ENCODE measurements at places on chromosomes 4 and X.
A peak's percentile ranks its signal among the peaks of the same experiment; 100 is the strongest.

DNA sequence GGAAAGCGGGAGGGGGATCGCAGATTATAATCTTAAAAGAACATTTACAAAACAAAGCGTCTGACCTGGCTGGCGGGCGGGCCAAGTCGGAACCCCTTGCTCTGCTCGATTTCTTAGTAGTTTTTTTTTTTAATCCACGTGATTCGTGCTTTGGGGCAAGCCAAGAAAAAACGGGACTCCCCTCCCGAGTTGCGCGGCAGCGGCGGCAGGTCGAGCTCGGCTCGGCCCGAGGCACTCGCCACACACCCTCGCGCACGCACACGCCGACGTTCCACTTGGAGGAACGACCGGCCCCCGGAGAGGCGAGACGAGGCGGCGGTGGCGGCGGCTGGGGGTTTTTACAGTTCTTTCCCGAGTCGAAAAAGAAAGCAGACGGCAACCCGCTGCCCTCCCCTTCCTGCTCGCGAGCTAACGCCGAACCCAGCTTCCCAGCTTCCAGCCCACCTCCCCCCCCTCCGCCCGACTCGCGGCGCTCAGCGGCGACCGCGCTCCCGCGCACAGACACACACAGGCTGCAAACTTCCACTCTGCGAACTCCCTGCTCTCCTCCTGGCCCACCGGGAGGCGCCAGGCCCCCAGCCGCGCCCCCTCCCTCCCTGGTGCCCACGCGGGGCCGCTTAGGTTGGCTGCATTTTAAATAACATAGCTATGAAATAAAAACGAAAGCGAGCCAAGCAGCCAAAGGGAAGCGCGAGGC lies 1.2 kb downstream of the BCOR start:
- no peak for DNase-seq

DNA sequence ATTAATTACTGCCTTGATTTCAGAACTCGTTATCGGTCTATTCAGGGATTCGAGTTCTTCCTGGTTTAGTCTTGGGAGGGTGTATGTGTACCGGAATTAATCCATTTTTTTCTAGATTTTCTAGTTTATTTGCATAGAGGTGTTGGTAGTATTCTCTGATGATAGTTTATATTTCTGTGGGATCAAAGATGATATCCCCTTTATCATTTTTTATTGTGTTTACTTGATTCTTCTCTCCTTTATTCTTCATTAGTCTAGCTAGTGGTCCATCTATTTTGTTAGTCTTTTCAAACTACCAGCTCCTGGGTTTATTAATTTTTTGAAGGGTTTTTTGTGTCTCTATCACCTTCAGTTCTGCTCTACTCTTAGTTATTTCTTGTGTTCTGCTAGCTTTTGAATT lies 32.1 kb downstream of the CDX4 start:
- DNase-seq, result no peak

GRCh38 chrX:29671421-29671820 lies 543.9 kb upstream of the MAGEB2 start:
- DNase-seq, result no peak

DNA sequence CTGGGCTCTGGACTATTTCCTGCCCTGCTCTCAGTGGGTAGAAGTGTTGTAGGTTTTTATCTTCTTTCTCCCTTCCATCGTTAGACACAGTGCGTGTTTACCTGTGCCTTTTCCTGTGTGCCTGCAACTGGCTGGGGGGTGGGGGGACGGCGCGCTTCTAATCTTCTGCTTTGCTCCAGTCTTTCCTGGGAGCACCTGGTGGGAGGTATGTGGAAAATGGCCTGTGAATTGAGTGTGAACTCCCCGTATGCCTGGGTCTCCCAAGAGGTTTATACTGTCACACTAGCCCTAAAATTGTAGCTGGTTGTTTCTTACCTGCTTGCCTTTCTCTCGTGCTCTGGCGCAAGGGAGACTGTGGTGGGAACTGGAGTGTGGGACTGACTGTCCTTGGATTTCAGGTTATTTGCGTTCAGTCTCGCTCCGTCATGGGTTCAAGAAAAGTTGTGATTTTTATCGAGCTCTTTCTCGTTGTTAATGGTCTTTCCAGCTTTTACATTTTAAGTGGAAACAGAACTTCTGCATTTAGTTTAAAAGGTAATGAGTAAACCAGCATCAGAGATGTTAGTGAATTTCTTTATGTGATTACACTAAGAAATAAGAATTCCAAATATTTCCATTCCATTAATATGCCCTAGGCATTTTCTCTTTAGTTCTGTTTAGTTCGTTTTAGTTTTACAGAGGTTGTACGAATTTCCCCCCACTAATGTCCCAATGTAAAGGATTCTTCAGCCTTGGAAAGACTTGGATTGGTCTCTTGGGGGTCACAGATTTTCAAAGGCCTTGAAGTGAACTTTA lies 15.3 kb downstream of the MRPL1 start:
- DNase-seq, result no peak

- peak; percentile 96 for DNase-seq
These were observed 135.4 kb upstream of the OTUD4 start for GRCh38 chr4:145315811-145316225.

DNA sequence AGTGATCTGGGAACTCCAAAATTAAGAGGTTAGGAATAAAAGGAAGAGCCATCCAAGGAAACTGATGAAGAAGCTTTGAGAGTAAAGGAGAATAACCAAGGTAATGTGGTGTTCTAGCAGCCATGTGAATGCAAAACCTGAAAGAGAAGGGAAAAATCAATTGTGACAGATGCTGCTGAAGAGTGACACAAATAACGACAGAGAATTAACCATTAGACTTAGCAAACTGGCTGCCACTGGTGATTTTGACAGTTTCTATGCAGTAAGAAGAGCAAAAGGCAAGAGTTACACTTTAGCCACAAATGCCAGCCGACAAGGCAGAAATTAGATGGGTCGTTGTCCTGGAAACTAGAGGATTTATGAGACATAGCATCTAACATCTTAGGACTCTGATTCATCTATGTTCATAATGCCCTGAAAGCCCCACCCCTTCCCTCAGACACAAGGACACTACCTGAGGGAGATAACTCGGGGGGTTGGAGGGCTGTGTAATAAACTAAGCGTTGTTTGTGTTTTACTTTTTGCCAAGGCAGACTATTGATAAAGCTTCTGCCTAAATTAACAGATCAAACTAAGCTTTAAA lies 13.0 kb upstream of the TMEM144 start:
- DNase-seq, result no peak

DNA sequence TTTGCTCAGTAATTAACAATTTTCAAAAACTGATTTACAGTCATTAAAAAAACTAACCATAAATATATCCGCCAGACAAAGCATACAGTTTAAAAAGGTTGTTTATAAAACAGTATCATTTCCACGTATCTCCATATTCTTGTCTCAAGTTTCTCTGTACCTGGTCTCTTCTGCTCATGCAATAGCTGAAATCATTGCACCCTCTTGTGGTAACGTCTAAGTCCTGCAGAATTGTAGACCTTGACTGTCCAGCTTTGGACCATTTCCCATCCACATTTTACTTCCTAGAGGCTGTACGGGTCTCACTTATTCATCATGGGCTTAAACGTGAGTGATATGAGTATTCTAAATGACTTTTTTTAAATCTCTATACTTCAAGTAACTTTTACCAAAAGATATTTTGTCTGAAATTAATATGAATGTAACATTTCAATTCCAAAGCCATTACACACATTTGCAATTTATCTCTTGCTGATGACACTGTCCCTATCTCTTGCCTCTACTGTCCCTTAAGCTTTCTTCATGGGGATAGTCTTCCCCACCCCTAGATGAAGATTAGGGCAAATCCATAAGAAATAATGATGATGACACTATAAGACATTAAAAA lies 118.5 kb downstream of the BTC start:
- peak; percentile 28 for DNase-seq

GRCh38 chr4:41633321-41633720 lies 95.4 kb downstream of the LIMCH1 start:
- DNase-seq, result no peak

DNA sequence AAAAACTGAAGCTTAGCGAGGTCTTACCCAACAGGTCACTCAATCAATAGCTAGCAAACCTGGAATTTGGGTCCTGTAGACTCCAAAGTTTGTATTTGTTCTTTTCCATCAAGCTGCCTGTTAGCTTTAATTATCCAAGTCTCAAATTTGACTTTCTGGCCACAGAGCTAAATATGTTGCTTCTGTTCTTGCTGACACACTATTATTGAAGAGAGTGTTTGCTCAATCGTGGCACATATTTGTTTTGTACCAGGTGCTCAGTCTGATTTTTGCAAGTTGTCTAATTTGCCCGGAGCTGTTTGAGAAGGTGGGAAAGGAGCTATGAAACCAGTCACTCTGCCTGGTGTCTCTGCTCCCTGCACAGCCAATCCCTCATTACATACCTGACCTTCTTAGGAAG lies 41.7 kb upstream of the FRMD7 start:
- no peak for DNase-seq

- no peak for DNase-seq
These were observed 148.0 kb upstream of the JADE1 start for GRCh38 chr4:128661479-128661878.

DNA sequence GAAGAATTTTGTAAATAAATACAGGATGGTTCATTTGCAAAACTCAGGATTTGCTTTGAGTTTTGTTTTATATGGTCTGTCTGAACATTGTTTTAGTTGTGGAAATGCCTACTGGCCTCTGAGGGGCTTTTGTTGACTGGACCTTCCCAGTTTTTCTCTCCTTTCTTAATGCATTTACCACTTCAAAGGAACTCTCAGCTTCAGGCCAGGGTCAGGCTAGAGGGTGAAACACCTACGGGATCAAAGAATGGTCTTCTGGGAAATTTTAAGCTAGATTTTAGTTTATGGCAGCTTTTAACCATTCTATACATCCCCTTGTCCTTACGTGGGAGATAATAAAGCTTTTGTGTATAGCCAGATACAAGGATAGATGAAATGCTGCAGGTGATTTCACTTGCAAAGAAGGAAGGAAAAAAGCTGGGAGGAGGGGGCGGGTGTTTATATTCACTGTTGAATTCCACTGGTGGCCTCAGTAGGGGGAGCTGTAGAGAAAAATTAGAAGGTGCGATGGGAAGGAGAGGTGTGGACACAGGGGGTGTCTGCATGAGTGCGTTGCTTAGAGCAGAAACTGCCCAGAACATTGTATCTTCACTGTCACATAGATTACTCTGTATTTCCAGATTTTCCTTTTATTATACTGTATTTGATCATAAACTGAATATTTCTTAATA lies 151.8 kb downstream of the TSPAN5 start:
- no peak for DNase-seq

DNA sequence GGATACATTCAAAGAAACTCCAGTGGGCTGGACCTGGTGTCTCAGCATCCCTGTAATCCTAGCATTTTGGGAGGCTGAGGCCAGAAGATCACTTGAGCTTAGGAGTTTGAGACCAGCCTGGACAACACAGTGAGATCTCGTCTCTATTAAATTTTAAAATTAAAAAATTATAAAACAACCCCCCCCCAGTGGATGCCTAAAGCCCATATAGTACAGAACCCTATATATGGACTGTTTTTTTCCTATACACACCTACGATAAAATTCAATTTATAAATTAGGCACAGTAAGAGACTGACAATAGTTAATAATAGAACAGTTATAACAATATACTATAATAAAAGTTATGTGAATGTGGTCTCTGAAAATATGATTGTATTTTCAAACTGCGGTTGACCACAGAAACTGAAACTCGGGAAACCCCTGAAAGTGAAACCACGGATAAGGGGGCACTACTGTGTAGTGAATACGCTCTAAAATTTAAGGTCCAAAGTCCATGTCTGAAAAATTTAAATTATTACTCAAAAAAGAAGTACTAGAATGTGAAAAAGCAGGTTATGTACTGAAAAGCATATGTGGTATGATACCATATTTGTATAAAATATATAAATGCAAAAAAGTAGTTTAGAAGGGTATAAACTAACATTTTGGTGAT lies 2.0 kb downstream of the SMIM14 start:
- DNase-seq, result no peak

DNA sequence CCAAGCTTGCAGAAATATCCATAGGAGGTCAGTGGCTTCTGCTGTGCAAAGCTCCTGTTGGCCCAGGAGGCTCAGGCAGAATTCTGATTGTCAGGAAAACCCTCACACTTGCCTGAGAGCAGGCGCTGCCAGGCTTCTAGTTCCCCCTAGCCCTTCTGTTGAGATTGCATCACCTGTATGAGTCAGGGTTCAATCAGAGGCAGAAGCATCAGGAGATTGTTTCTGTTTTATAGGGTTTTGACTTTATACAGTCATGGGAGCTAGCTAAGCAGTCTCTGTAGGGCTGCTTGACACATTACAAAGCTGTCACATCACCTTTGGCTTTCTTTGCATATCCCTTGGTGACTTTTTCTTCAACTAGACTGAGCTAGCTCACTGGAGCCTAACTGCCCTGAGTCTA lies 27.8 kb downstream of the DIPK2B start:
- DNase-seq, result no peak

DNA sequence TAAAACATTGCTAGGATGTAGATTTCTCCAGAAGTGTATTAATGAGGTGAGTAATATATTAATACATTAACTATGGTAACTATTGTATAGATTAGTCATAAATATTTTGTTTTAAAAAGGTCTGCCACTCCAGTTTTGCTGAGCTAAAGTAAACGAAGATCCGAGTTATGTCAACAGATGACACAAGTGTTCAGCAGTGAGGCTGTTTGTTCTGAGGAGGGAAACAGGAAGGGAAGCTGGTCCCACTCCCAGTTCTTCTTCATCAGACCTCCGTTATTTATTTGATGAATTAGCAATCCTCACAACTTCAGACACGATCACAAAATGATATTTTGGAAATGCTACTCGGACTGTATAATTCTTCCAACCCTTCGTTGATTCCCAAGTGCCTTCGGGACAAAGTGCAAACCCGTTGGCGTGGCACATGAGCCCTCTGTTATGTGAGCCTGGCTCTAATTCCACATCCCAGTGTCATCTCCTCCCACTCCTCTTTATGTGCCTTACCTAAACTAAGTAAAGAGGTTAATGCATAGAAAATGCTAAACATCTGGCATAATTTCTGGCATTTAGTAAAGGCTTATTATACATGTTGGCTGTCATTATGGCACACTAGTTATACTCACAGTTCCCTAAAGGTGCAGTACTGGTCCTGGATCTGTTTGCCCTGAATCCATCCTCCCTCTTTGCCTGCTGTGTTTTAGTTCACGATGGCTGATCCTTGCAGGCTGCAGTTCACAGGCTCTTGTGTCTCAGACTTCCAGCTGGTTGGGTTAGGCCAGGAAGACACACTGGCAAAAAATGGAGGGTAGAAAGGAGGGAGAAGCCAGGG lies 190.6 kb upstream of the LNX1 start:
- no peak for DNase-seq
